Epithelial cell of prostate (primary cell): ENCODE measurements at places on chromosomes 7 and 10.

GRCh38 chr7:48094861-48095293, 5.8 kb downstream of the UPP1 start:
- no peak for DNase-seq

DNA sequence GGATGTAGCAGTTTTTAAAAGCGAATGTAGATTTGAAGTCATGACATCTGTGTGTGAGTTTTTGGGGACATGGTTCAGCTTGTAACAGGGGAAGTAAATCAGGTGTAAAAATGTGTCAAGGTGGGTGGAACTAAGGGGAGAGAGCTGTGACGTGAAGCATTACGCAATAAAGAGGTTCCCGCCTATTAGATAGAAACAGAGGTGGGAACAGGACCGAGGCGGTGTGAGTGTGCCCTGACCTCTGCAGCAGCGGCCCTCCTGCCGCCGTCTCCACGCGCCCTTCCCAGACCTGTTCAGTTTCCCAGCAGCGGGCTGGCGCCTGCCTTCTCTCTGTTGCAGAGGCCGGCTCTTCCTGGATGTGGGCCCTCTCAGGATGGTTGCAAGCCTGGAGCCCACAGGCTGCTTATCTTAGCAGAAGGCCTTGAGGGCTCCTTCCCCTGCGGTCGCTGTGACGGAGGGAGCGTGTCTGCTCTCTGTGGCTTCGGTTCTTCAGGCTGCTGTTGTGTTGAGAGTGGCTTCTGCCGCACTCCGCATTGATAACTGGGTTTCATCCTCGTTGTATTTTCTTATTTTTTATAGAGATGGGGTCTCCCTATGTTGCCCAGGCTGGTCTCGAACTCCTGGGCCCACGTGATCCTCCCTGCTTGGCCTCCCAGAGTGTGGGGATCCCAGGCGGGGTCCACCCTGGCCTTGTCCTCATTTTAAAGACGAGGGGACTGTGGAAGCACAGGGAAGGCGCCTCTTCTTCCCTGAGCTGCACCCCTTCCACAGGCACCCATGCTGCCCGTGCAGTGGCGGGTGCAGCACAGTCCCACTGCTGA, 65.0 kb downstream of the DNAJB6 start:
- DNase-seq, result no peak

- DNase-seq, result no peak
Observed at GRCh38 chr10:47420305-47421056, 36.4 kb upstream of the ZNF488 start.

DNA sequence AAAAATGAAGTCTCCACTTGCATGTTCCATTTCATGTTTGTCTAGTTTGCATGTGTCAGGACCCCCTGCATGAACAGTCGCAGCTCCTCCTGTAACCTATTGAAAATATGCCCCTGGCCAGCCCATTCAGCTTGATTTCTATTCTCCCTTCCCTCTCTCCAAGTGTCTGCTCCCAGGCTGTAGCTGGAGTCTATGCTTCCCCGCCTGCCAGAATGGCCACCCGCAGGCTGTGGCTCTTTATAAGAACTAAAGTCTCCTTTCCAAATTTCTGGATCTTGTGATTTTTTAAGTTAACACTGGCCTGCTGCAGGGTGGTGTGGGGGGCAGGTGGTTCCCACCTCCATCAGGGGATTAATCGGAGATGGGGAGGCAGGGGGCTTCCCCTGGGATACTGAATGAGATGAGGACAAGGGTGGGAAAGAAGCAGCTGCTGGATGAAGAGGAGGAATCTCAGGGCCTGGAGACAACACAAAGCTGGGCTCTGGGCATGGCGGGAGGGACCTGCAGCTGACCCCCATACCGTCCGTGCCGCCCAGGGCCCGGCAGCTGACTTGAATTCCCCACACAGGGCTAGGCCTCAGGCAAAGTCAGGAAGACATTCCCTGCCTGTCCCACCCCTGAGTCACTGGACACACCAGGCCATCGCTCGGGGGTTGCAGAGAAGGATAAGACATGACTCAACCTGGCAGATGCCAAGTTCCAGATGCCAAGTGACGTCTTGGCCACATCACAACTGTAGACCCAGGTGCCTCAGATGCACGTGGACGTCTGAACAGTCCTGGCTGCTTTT, 399.5 kb upstream of the FOXK1 start:
- peak; percentile 50 for DNase-seq

DNA sequence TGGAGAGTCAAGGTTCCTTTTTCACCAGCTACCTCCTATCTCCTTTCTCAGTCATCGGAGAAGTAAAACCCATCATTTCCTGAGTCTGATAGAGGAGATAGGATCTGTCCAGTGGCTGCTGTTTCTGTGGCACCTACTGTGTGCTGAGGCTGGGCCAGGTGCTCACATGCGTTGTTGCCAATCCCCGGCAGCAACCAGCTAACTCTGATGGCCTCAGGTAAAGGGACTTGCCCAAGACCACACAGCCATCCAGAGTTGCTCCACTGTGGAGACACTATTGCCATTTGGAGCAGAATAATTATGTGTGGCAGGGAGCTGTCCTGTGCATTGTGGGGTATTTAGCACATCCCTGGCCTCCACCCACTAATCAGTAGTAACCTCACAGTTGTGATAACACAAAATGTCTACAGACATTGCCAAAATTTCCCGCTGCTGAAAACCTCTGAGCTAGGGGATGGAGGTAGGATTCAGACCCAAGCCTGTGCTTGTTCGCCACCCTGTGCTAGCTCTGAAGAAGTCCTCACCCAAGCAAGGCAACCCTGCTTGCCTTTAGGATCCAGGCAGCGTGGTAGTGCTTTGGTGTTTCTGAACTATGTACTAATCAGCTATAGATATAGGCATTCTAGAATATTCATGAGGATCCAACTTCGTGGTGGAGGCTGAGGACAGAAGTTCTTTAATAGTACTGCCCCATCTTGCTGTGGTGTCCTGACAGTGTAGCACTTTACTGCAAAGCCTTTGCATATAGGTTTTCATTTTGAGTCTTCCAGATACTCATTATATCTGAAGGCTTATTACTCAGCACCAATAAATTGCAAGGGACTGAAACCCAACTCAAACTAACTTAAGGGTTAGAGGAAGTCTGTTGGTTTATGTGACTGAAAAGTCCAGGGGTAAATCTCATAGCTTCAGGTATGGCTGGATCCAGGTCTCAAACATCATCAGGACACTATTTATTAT, 164.6 kb downstream of the GRK5 start:
- DNase-seq, result no peak

DNA sequence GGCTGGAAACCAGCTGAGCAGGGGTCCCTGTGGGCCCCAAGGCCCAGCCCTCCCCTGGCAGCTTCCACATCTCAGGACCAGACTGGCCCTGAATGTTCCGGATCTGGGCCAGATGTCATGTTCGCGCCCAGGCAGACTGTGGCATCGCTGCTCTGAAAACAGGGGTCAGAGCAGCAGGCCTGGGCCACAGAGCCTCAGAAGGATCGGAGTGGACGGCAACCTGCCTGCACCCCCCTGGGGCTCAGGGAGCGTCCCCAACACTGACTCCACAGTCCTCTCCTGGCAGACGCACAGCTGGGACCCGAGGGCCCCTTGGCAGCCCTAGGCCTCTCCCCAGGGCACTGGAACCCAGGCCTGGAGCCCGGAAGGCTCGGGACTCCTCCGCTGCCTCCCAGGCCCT, 91.3 kb upstream of the DNAAF5 start:
- DNase-seq, result no peak
